Astrocyte (in vitro differentiated cells and primary cell): ENCODE measurements at places on chromosomes 2 and 18. TPM values are rescaled to one million over a fixed set of nuclear protein-coding genes. Genes with fewer than 3 reads are reported as not detected.

DNA sequence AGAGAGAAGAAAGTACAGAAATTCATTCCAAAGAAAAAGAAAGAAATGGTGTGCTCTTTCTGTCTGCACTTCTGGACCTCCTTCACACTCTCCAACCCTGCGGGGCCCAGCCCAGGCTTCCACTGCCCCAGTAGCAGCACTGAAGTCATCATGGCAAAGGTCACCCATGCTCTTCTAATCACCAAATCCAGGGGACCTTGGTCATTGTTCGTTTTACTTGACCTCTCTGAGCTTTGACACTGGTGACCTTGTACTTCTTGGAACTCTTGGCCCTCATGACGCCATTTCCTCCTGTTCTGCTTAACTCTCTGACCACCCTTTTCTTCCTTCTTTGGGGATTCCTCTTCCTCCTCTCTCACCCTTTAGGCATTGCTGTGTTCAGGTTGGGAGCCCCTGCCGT lies 105.6 kb downstream of the SMAD7 start:
- H3K36me3 ChIP-seq: no peaks in the 10 kb centered on the region
- DNase-seq: no peak
- no peaks in the 10 kb centered on the region for H3K27me3 ChIP-seq
- peaks cover 38% of the 10 kb centered on the region for H3K4me1 ChIP-seq

DNA sequence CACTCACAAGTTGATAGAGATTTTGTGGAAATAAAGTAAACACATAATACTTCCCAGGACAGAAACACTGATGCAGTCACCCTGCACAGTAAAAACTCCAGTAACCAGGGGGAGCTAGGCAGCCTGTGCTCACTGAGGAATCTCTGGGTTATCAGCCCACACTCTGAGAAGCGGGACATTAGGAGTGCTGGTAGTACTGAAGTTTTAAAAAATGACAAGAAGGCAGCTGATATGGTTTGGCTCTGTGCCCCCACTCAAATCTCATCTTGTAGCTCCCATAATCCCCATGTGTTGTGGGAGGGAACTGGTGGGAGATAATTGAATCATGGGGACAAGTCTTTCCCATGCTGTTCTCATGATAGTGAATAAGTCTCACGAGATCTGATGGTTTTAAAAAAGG lies 31.4 kb downstream of the KCTD1 start:
- peaks cover 6% of the 10 kb centered on the region for H3K4me1 ChIP-seq
- no peaks in the 10 kb centered on the region for H3K27me3 ChIP-seq
- H3K4me3 ChIP-seq: no peak overlapping the region

Gene PSTPIP2
- total RNA-seq: 7.2 and 9.1 TPM in 2 replicates

Gene CCT7
- total RNA-seq: 315 and 359 TPM in 2 replicates

Gene SRD5A2
- total RNA-seq: not detected in 2 replicates

Gene PAIP2B
- total RNA-seq: 1.7 TPM in 2 replicates
